ENCODE measurements at places on chromosomes 13 and 19. TPM values are rescaled to one million over a fixed set of nuclear protein-coding genes. Genes with fewer than 3 reads are reported as not detected.

CEACAM4 gene
- total RNA-seq = not detected

ZNF738 gene
- 18.7 TPM for total RNA-seq

ELSPBP1 gene
- not detected for total RNA-seq

DNA sequence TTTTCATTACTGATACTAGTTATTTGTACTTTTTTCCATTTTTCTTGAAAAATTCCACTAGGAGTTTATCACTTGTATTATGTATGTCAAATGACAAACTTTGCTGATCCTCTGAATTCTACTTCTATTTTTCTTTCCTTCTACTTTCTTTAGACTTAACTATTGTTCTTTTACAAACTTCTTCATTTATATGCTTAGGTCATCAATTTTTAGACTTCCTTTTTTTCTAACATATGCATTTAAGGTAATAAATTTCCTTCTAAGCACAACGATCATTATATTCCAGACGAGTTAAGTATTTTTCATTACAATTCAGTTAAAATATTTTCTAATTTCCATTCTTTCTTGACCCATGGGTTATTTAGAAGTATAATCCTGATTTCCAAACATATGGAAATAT lies 240.8 kb downstream of the NHLRC3 start:
- DNase-seq = no peak

DNA sequence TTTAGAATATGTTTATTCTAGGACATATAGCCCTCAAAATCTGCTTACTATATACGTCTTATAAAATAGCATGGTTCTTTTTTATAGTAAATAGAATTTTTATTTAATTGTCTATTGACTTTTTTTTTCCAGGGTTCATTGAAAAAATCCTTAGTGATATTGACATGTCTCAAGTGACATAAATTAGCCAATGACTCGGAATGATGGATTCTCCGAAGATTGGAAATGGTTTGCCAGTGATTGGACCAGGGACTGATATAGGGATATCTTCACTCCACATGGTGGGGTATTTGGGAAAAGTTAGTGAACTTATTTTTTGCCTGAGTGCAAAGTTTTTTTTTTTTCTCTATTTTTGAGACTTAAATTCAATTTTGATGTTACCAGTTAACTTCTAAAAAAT lies 3.2 kb downstream of the USPL1 start:
- DNase-seq = no peak

Data from urinary bladder (tissue), 4 donors.